ENCODE measurements at places on chromosomes 6 and 20. TPM values are rescaled to one million over a fixed set of nuclear protein-coding genes. Genes with fewer than 3 reads are reported as not detected.

DNA sequence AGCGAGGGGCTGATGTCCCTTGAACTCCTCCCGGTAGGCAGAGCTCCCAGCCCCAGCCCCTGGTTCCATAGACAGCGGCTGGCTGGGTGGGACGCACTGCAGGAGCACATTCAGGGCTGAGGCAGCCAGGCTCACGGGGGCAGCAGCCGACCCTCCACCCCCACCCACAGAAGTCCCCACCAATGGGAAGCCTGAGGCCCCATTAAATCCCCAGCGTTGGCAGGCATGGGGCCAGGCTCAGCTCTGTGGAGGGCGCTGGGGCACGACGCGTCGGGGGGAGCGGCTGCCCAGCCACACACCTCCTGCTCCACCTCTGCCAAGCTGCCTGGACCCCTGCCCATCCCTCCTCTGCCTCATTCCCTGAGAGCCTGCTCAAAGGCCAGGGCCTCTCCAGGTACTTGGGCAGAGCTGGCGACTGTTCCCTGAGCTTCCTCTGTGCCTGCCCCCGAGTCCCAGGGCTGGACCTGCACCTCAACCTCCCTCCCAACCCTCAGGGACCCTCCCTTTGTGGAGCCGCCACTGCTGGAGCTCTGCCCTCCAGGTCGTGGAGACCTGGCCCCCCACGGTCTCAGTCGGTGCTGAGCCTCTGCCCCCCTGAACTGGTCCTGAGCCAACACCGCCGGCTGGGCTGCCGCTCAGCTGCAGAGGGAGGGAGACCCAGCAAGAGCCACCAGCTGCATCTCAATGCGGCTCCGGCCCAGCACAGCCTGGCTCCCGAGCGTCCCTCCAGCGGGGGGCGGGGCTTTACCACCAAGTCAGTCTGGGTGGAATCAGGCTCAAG is 9.1 kb downstream of the CHRNA4 start:
- no peak for DNase-seq
- no peaks in the 10 kb centered on the region for H3K4me1 ChIP-seq
- no peaks in the 10 kb centered on the region for H3K27me3 ChIP-seq
- H3K36me3 ChIP-seq: no peaks in the 10 kb centered on the region
- no peak overlapping the region for H3K27ac ChIP-seq

DNA sequence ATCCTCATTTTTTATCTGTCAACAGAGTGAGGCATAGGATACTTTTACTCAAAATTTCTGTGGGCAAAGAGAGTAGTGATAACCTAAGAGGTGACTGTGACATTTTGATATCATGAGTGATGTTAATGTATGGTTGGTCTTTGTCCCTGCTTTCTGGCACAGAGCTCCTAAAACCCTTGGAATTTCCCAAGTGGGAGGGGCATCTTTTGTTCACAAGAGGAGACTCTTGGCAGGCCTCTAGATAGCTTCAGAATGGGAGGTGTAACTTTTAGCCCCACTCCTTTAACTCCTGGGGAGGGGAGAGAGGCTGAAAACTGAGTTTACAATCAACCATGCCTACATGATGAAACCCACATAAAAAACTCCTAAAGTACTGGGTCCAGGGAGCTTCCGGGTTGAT is 527.8 kb downstream of the RFPL4B start:
- H3K4me1 ChIP-seq: peaks cover 3% of the 10 kb centered on the region
- no peak overlapping the region for H3K4me3 ChIP-seq
- H3K36me3 ChIP-seq: no peaks in the 10 kb centered on the region
- no peak overlapping the region for H3K27ac ChIP-seq
- no peaks in the 10 kb centered on the region for H3K27me3 ChIP-seq

DNA sequence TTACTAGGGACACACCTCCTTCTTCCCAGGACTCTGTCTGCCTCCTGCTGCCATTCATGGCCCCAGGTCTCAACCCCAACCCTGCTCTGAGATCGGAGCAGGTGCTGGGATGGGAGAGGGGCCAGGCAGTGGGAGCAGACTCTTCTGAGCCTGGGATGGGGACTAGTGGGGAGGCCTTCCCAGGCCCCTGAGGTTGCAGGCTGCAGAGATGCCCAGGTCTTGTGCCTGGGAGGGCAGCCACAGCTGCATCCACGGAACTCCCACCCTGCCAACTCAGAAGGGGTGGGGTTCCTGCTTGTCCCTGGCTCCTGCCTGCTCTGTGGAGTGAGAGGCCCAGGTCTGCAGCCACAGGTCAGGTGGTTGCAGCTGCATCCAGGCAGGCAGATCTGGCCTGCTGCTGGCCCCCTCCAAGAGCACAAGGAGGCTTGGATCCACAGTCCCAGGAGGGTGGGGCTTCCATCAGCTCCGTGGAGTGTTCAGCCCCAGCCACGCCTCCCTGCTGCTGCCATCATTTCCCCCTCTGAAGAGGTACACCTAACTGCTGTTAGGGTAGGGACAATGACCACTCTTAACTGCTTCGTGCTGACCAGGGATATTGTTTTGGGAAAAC is 2.9 kb upstream of the SLC22A1 start:
- no peak for DNase-seq
- H3K4me1 ChIP-seq: no peaks in the 10 kb centered on the region
- no peak overlapping the region for H3K4me3 ChIP-seq
- H3K27me3 ChIP-seq: no peaks in the 10 kb centered on the region
- H3K27ac ChIP-seq: no peak overlapping the region
- no peaks in the 10 kb centered on the region for H3K36me3 ChIP-seq

TFAP2B gene
- not detected for total RNA-seq

C6orf141 gene
- 1.6 TPM for total RNA-seq

- no peak overlapping the region for H3K27ac ChIP-seq
- no peaks in the 10 kb centered on the region for H3K4me1 ChIP-seq
- no peak for DNase-seq
These were observed 650.8 kb upstream of the AGPAT4 start for GRCh38 chr6:161924516-161925116.

DNA sequence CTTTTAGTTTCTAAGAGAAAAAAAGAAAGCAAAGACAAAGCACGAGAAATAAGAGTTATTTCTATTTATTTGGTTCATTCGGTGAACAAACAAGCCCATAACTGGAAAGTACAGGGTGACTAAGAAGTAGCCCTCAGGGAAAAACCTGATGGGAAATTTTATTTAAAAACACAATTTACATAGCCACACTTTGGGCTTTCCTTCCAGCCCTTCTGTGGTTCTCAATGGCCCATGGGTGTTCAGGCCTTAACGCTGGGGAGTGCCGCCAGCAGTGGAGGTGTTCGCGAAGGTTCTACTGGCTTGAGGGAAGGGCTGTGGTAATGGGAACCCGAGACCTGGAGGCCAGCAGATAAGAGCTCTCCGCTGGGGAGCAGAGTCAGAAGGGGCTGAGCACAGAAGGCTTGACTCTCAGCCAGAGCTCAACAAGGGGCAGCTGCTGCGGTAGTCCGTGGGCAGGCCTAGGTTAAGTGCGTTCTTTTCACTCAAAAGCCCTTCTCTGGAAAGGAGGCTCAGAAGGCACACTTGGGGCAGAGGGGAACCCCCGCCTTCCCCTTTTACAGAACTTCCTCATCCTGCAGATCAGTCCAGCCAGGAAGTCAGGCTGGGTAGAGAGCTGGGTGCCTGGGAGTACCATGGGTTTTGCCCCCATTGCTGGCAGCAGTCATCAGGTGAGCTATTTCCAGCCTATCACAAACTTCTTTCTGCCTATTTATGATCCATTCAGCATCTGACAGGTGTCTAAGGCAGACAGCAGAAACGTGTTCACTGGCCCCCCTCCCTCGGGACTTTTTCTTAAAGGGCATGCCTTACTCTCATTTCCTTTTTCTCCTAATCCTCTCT is 8.8 kb upstream of the CD83 start:
- H3K36me3 ChIP-seq: no peaks in the 10 kb centered on the region
- no peak overlapping the region for H3K4me3 ChIP-seq

ZFP57 gene
- total RNA-seq: not detected

DNA sequence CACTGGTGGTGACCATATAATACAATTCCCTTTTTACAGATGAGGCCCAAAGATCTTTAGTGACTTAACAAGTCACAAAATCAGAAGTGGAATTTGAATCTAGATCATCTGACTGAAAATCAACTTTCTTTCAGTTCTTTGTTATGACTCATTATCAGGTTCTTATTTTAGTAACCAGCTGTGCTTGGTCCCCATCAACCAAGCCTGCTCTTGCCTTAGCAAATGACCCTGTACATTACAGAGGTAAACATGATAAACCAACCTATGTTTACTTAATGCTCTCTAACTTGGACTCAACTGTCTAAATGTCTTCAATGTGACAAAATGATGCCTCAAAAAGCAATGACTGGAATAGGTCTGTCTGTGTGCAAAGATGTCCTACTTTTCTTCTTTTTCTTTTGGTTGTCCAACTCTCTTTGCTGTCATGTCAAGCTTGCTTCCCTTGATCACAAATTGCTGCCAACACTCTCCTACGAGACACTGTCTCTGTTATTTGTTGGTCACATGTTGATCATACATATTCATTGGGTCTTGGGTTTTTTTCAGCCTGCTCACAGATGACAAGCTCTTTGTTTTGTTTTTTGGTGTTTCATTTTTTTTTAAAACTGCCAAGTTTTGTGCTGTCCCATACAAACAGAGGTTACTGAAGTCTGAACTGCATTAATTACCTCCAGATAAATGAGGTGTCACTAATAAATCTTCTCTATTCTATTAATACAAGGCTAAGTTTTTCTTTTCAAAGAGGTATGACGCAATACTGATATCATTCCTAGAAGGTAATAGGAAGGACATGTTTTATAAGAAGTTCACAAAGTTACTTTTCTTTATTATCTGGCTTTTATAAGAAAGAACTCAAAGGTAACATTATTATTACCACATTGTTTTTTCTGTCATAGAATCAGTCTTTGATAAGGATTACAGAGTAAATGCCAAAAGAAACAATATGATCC is 62.2 kb upstream of the PLN start:
- no peak overlapping the region for H3K4me3 ChIP-seq
- no peaks in the 10 kb centered on the region for H3K36me3 ChIP-seq
- no peak for DNase-seq
- no peaks in the 10 kb centered on the region for H3K27me3 ChIP-seq
- H3K4me1 ChIP-seq: no peaks in the 10 kb centered on the region
- H3K27ac ChIP-seq: no peak overlapping the region

PAK5 gene
- 0.33 TPM for total RNA-seq

DNA sequence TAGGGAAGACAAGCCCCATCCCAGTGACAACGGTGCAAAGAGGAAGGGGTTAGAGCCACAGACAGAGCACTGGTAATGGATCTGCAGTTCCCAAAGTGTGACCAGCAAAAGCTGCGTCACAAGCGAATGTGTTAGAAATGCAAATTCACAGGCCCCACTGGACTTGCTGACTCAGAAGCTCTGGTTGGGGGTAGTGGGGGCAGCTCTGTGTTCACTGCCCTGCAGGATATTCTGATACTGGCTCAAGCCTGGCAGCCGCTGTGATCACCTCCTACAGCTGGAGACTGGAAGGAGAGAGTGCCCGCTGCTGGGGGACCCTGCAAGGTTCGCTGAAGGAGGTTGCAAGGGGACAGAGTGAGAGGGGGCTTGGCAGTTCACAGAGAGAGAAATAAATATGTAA is 179.7 kb upstream of the CDH4 start:
- H3K27me3 ChIP-seq: no peaks in the 10 kb centered on the region
- H3K27ac ChIP-seq: no peak overlapping the region
- no peaks in the 10 kb centered on the region for H3K4me1 ChIP-seq
- H3K36me3 ChIP-seq: no peaks in the 10 kb centered on the region

LY6G6F gene
- not detected for total RNA-seq

NANP gene
- total RNA-seq: 5.6 TPM

RAET1E gene
- 0.18 TPM for total RNA-seq

DNA sequence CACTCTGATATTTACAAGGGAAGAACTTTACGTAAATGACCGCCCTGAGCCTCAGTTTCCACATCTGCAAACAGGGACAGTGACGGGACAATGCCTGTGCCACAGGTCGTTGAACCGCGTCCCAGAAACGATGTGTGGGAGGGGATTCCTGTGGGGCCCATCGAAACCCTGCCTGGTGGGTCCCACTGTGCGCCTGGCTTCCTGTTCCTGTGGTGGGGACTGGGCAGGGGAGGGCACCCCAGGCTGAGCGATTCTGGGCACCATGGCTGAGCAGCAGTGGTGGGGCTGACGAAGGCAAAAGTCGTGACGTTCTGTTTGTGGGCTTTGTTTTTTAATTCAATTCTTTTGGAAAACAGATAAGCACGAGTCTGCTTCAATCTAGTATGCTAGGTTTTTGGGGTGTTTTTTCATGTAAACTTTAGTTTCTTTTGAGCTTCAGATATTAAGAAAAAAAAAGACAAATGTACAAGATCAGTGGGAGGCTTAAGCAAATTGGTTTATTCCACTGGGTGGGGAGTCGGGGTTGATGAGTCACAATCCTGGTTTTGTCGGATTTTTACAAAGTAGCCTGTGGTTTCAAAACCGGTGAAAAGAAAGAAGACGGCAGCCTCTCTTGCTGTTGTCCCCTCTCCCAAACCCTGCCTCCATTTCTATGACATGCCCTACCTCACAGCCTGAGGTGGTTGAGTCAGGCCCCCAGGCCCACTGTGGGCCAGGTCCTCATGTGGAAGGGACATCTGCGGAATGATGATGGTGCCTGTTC is 40.4 kb downstream of the GNAS-AS1 start:
- DNase-seq: no peak
- H3K36me3 ChIP-seq: no peaks in the 10 kb centered on the region

DNA sequence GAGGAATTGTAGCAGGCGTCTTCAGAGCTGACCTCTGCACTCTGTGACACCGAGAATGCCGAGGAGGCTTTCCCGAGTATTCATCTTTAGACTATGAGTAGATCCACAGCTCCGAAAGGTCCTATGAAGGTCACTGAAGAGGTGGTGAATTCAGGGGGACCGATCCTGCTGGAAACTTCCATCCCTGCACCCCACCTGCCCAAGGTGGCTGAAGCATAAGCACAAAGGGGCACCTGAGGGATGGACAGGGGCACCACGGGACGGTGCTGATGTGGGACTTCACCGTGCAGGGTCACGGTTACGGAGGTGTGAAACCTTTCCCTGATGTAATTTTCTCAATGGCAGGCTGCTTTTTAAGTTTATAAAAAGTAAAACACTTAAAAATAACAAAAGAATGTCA is 24.4 kb downstream of the DIDO1 start:
- H3K4me3 ChIP-seq: no peak overlapping the region
- H3K27me3 ChIP-seq: no peaks in the 10 kb centered on the region
- peak; percentile 51 for DNase-seq
- H3K36me3 ChIP-seq: peaks cover 12% of the 10 kb centered on the region
- no peak overlapping the region for H3K27ac ChIP-seq
- H3K4me1 ChIP-seq: no peaks in the 10 kb centered on the region

- no peak for DNase-seq
- H3K4me1 ChIP-seq: no peaks in the 10 kb centered on the region
- no peak overlapping the region for H3K27ac ChIP-seq
These were observed 70.1 kb upstream of the RPS6KA2 start for GRCh38 chr6:166697113-166697512.

GRCh38 chr6:44854712-44855443 is 467.4 kb downstream of the CDC5L start:
- no peak overlapping the region for H3K27ac ChIP-seq
- H3K4me3 ChIP-seq: no peak overlapping the region
- no peaks in the 10 kb centered on the region for H3K36me3 ChIP-seq
- H3K4me1 ChIP-seq: no peaks in the 10 kb centered on the region
- DNase-seq: no peak
- H3K27me3 ChIP-seq: no peaks in the 10 kb centered on the region
